ENCODE measurements at places on chromosomes 4 and X. TPM values are rescaled to one million over a fixed set of nuclear protein-coding genes. Genes with fewer than 3 reads are reported as not detected.

The CCKAR gene
- total RNA-seq = not detected

The LDOC1 gene
- total RNA-seq = 104 TPM

The DCX gene
- not detected for total RNA-seq

The GABRG1 gene
- not detected for total RNA-seq

The HTN1 gene
- total RNA-seq = not detected
